DMS 273 treated with DMSO at 0.1 percent for 48 hours (cell line): ENCODE measurements at places on chromosomes 12 and 14.

- DNase-seq, result no peak
These were observed 249.2 kb downstream of the ETNK1 start for GRCh38 chr12:22874151-22874550.

DNA sequence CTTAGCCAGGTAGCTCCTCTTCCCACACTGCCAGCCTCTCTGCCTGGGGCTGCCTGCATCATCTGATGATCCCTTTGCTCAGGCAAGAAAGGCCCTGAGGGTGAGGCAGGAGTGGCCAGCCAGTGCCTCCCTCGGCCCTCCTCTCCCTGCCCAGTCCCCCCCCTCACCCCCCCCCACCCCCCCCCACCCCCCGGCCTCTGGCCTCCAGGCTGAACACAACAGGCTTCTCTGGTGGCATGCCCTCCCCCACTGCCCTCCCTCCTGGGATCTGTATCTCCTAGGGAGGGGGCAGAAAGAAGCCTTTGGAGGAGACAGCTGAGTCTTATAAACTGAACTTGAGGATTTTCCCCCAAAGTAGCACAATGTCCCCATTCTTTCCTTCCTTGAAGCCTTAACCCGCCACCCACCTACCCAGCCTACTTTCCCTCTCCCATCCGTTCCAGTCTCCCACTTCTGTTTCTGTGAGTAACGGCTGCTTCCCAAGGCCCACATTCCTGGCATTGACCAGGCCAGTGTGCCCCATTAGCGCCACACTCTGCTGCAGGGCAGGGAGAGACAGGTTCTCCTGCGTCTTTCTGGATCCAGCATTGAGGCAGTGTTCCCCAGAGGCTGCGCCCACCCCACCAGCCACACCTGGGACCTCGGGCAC lies 82.1 kb downstream of the B4GALNT3 start:
- DNase-seq, result no peak

DNA sequence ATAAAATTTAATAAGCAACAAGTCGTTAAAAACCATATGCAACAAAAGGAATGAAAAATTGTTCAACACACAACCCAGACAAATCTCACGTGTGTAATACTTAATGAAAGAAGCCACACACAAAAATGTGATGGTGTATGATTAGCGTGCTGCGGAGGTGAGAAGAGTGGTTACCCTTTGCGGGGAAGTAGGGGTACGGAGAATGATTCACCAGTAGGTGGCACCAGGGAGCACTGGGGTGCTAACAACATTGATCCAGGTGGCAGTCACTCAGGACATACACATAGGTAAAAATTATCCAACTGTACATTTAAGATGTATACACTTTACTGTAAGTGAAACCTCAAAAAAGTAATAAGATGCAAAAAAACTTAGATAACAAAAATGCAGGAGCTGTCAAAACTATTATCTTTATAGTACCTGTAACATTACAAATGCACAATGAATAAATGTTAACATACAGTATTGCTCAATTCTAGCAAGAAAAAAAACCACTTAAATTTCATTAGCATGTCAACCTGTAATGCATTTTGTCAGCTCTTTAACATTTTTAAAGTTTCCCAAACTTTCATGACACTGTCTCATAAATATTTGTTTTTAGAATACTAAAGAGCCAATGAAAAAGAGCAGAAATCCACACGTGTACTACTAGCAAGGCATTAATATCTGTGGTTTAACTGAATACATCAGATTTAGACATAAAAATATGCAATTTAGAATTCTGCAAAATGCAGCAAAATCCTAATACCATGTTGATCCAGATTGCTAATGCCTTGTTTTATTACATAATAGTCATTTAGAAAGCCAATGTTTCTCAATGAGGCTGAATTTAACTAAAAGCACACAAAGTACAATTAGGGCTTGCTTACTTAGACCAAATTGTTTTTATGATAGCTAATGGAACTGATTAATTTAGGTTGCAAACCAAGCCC lies 46.7 kb downstream of the TMCC3 start:
- DNase-seq, result no peak

DNA sequence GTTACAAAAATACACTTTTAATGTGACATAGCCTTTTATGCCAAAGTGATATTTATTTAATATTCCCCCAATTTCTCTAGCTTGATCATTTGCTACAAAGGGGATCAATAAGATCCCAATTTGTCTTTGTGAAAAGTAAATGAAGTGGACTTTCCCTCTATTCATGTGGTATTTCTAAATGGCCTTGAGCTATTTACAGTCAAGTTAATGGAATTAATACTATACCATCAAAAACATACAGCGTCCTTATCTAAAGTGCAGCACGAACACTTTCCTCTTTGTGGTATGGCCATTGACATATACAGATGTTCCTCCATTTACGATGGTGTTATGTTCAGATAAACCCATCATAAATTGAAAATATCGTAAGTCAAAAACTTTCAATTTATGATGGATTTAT lies 23.2 kb downstream of the CFL2 start:
- DNase-seq, result no peak

DNA sequence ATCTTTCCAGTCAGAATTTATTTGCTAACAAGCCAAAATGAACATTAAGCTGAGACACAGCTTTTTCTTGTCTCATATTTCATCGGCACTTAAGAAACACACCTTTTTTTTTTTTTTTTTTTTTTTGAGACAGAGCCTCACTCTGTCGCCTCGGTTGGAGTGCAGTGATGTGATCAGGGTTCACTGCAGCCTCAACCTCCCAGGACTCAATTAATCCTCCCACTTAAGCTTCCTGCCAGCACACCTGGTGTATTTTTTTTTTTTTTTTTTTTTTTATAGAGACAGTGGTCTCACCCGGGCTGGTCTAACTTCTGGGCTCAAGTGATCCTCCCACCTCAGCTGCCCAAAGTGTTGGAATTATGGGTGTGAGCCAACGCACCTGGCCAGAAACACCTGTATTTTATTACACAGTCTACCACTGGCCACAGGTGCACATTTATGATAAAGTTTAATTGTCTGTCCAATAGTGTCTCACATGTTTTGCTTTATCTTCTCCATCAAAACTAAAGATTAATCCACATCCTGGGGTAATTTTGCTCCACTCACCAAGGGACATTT lies 62.7 kb downstream of the C2CD5 start:
- DNase-seq, result no peak

DNA sequence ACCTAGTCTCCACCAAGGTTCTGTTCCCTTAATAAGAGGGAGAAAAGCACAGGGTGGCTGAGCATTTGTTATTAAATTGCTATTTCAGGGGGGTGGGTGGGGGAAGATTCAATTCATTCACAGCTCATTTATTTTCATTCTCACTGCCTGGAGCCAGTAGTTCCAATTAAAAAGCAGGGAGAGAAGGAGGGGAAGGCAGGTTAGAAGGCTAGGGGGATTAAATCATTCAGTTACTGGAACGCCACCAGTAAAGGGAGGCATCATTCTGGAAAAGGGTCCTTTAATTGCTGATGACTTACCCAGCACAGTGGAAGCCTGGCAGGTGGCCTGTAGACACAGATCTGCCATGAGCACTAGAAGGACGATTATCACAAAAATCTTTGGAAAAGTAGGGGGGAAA lies 47.4 kb downstream of the NIN start:
- DNase-seq, result no peak

DNA sequence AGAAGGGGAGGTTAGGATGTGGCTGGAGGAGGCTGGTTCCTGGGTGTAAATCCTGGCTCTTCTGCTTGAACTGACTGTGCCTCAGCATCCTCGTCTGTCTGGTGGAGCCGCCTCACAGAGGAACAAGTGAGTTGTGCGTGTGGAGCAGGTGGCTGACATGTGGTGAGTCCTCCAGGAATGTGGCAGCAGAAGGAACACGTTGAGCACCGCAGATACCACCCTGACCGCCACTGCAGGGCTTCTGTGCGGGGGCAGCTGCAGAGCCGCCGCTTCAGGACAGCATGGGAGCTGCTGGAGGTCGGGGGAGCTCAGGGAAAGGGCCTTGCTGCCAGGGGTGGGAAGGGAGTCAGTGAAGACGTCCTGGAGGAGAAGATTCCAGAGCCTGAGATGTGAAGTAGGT lies 48.9 kb downstream of the TRAF3 start:
- DNase-seq, result no peak

- DNase-seq, result peak; percentile 11
These were observed 524.4 kb downstream of the MED13L start for GRCh38 chr12:115752913-115753726.

GRCh38 chr12:57039016-57039798 lies 10.7 kb downstream of the MYO1A start:
- DNase-seq, result no peak

DNA sequence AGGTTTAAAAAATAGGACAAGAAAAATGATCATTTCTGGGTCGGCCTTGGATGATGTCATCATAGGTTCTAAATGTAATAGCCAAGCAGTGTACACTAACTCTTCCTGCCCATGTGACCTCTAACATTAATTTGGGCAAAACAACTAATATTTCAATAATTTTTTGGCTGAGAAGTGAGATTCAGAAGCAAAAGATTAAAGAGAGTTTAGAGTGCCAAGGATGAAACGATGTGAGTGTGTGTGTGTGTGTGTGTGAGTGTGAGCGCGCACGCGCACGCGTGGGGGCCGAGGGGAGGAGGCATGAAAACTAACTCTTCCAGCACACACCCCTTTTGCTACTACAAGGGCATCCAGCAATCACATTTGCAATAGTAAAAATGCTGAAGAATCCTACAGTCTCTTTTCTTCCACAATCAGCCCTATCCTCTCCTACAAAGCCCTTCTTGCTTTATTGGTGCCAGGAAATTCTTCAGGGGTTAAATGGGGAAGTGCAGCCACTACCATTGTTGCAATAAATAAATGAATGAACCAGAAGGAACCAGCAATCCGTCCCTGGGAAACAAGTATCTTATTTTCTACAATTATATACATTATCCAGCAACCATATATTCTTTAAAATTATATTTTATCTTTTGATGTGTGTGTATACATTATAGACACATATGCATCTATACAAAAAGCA lies 52.9 kb downstream of the PEBP1 start:
- no peak for DNase-seq

GRCh38 chr12:100986595-100987547 lies 192.3 kb downstream of the ANO4 start:
- no peak for DNase-seq

DNA sequence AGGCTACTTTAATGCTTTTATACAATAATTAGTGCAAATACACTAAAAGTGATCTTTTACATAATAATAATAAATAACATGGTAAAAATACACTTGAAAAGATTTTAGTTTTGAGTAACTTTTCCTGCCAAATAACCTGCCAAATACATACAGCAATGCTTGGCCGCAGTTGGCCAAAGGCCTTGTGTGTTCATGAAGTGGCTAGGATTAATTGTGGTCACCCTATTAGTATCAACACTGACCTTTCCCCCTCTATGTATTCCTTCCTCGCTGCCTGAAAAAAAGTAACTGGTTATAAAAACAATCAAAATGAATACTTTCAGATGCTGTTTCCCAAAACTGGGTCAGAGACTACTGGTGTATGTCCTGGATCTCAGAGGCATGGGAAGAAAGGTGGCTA lies 34.3 kb downstream of the KICS2 start:
- DNase-seq, result no peak

DNA sequence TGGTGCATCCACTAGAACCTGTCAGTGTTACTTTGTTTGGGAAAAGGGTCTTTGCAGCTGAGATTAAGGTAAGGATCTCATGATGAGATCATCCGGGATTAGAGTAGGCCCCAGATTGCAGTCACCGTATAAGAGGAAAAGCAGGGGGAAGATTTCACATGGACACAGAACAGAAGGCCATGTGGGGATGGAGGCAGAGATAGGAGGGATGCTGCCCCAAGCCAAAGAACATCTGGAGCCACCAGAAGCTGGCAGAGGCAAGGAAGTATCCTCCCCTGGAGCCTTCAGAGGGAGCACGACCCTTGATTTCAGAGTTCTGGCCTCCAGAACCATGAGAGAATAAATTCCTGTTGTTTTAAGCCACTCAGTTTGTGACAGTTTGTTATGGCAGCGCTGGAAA lies 39.6 kb downstream of the CMKLR1 start:
- DNase-seq, result no peak

DNA sequence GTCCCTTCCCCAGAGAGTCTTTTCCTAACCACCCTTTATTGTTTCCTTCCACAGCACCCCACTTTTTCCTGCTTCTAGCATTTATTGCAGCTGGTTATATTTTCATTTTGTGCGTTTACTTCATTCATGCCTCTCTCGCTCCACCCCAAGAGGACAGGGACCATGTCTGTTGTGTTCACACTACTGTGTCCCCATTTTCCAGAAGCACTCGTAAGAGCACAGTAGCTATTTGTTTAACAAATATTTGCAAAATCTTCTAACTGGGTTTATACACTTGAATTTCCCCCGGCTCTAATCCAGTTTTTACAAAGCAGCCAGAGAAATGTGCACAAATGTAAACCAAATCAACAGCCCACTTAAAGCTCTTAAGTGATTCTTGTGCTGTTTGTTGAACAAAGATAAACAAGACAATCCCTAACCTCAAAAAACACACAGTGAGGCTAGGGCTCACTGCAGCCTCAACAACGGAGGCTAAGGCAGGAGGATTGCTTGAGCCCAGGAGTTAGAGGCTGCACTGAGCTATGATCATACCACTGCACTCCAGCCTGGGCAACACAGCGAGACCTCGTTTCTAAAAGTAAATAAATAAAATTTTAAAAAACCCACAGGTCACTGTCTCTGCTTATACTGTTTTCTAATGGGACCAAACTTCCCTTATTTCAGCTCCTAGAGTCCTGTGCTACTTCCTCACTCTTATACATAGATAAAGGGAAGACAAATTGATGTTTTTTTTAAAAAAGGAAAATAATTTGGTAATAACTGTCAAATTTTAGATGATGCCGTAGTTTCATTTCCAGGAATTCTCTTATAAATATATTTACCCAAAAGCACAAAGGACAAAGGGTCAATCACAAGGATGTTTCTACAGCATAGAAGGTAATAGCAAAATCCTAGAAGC lies 6.6 kb upstream of the ABCD4 start:
- DNase-seq, result no peak

DNA sequence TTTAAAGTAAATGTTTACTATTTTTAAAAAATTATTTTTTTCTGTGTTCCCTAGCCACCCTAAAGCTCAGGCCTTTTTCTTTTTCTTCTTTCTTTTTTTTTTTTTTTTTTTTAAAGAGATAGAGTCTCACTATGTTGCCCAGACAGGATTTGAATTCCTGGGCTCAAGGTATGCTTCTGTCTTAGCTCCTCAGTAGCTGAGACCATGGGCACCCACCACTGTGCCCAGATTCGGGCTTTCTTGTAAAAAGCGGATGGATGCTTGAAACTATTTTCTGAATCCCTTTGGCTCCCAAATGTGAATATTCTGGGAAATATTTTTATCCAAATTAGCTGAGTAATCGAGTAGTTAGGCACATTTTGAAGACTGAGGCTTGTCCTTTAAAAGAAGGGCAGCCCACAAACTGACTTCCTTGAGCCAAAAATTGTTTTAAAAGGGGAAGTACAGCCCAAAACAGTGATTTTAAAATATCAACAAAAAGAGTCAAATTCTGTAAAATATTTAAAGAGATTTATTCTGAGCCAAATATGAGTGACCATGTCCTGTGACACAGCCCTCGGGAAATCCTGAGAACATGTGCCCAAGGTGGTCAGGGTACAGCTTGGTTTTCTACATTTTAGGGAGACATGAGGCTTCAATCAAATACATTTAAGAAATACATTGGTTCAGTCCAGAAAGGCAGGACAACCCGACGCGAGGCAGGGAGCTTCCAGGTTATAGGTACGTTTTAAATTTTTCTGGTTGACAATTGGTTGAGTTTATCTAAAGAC lies 28.8 kb upstream of the HIGD1C start:
- no peak for DNase-seq
